ENCODE measurements at places on chromosomes 7 and 10.
A peak's percentile ranks its signal among the peaks of the same experiment; 100 is the strongest.

GRCh38 chr7:16961641-16962040 lies 79.9 kb upstream of the AGR3 start:
- no peak for DNase-seq

- no peak for DNase-seq
Observed at GRCh38 chr10:34520084-34520483, 295.0 kb downstream of the PARD3 start.

DNA sequence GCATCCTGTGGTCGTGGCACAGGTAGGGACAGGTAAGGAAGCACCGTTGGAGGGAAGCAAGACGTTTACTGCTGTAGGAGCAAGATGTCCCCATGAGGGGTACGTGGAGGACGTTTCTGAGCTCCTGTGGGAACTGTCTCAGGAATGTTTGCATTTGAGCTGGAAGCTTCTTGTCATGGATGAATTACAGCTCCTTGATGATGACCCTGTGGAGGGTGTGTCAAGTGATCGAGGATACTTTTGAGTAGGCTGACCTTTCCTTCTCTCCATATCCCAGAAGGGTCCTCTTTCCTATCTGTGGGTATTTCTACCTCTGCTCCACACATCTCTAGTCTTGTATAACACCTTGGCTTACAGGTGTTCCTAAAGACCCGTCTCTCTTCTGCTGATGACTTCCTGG lies 94.8 kb downstream of the PFKFB3 start:
- DNase-seq = no peak

- DNase-seq = peak; percentile 45
Observed at GRCh38 chr7:93245525-93246432, 13.6 kb downstream of the VPS50 start.
